ENCODE measurements at places on chromosomes 4 and X. TPM values are rescaled to one million over a fixed set of nuclear protein-coding genes. Genes with fewer than 3 reads are reported as not detected.

DNA sequence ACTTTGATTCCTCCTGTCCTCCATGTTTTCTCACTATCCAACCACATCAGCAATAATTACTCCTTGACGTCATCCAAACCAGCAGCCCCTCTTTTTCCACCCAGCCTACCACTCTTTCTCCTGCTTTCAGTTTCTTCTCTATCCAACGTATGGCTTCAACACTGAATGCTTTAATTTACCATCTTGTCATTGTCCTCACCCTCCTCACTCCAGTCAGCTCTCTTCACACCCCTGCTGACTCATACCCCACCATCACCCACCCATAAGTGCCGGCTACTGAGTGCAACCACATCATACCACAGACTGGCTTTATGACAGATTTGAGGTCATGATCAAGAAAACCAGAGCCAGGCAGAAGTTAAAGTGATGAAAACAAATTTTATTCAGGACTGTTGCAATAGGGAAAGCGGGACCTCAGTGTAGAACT, 9.8 kb upstream of the ANXA5 start:
- no peak for DNase-seq

- DNase-seq: no peak
Measured at GRCh38 chr4:168514249-168514852, 17.5 kb downstream of the PALLD start.

DNA sequence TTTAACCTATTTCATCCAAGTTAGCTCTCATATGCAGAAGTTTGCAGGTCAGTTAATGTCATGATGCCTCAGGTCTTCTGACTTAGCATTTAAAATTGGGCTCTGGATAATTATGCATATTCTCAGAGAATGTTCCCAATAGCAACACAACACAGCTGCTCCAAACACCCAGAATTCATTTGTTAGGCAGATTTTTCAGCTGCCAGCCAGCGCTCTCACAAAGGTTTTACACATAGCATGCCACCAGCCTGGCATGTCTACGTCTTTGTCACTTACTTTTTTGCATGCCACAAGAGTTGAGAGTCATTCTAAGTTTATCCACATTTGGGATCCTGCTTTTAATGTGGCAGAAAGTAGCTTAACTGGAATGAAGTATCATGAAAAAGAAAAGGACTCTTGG, 84.8 kb downstream of the LIMCH1 start:
- no peak for DNase-seq

GRCh38 chr4:48905363-48906015, 1.1 kb downstream of the OCIAD2 start:
- DNase-seq: no peak

DNA sequence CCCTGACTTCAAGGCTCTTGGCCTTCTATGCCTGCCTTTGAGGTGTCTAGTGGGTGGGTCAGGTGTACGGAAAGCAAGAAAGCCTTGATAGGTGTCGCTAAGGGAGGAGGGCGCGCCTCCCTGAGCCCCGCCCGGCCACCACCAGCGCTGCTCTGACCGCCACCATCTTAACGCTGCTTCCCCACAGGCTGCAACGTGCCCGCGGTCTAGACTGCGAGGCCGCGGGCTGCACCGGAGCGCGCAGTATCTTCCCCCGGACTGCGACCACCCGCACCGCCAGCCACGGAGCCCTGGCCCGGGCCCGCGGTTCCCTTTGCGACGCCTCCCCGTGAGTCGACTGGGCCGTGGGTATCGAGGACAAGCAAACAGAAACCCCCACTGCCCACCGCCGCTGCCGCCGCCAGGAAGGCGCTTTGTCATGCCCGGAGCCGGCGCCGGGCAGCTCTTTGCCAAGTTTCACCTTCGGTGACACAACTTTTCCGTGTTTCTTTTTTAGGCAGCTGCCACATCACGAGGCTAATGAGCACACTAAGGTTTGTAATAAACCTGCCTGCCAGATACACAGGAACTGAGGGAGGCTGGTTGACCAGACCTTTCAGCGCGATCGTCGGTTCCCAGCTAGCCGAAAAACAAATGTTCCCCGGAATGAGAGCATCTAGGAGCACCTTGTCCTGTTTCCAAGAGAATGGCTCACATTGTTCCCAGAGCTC, 335.8 kb upstream of the F9 start:
- DNase-seq: peak; percentile 24

- no peak for DNase-seq
Measured at GRCh38 chrX:44619039-44619438, 76.4 kb upstream of the FUNDC1 start.

The MAP3K15 gene
- not detected for total RNA-seq

The HMGB3 gene
- 9.8 TPM for total RNA-seq

GRCh38 chr4:140269369-140269768, 104.1 kb upstream of the SCOC start:
- no peak for DNase-seq

DNA sequence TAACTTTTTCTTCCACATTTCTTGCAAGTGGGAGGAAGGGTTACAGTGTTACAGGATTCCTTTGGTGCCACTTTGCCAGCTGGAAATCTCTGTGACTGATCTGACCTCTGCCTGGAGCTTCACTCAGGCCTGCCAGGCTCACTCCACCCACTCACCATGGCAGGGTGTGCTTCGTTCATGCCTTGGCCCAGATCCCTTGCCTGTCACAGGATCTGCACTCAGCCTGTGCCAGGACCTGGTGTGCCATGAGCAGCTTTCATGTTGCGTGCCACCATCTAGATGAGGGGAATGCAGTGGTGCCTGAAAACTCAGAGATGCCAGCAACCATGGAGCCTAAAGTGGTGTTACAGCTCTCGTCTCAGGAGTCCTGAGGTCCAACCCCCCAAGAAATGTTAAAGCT, 2596.4 kb downstream of the PCDH7 start:
- no peak for DNase-seq

The UGT2B10 gene
- total RNA-seq: 0.46 TPM

GRCh38 chrX:23908219-23909004, 606 bp downstream of the CXorf58 start:
- no peak for DNase-seq

DNA sequence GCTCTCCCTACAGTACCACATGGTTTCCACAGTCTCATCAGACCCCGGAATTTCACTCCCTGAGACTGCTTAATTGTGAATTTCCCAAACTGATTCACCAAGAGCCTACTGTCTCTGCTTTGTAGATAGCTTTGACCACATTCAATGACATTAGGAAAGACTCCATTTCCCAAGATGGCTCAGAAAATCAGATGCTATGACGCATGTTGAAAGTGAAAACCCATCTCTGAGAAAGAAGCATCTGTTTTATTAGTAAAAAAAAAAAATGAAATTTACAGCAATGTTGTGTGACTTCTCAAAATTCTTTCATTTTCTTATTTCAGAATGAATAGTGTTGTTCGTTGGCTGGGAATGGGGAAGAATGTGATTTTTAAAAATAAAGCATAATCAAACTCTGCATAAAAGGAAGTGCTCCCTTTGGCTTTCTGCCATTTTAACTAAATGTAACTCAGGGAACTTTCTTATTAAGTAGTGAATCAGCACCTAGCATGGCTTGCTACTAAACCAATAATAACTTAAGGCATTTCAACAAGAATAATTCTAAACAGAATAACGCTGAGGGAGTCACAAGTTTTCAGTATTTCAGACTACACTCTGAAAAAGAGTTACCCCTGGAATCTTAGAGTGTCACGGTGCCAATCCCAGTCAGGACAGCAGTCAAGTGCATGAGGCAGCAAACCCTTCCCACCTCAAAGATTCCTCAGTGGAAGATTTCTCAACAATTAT, 97.4 kb upstream of the MYOZ2 start:
- no peak for DNase-seq

- no peak for DNase-seq
Measured at GRCh38 chr4:118772767-118773428, 63.0 kb downstream of the SEC24D start.

DNA sequence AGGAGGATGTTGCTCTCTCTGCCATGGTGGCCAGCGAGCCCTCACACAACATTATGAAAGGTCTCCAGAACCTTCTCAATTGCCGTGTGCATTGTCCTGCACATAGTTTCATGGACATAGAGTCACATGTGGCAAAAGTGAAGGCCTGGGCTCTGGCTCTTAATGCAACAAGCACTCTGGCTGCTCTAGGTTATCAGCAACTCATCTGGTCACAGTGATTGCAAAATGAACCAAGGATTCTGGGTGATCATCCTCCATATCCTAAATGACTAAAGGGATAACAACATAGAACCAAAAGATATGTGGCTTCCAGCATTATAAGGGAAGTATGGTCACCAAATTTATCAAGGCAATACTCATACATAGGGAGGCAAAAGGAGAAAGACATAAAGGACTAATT, 175.2 kb downstream of the MGST2 start:
- no peak for DNase-seq

GRCh38 chr4:173253561-173253960, 80.6 kb downstream of the HMGB2 start:
- DNase-seq: no peak

DNA sequence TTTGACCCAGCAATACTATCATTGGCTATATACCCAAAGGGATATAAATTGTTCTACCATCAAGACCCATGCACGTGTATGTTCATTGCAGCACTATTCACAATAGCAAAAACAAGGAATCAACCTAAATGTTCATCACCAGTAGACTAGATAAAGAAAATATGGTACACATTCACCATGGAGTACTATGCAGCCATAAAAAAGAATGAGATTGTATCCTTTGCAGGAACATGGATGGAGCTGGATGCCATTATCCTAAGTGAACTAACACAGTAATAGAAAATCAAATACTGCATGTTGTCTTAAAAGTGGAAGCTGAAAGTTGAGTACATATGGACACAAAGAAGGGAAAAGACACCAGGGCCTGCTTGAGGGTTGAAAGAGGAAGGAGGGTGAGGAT, 803.1 kb upstream of the PCDH10 start:
- DNase-seq: no peak

The CA5B gene
- 7.0 TPM for total RNA-seq

DNA sequence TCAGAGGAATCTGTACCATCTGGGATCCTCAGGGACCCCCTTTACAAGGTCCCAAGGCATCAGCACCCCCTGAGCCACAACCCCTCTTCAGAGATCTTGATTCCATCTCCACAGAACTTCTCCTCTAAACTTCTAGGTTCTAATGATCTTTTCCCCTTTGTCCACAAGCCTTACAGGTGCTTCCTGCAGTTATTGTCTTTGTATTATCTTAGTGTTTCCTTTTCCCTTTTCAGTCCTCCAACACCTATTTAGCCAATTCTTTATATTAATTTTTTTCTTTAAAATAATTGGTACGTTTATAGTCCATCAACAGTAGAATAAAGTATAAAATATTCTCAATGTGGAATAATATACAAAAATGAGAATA, 35.2 kb upstream of the FAM241A start:
- DNase-seq: no peak

DNA sequence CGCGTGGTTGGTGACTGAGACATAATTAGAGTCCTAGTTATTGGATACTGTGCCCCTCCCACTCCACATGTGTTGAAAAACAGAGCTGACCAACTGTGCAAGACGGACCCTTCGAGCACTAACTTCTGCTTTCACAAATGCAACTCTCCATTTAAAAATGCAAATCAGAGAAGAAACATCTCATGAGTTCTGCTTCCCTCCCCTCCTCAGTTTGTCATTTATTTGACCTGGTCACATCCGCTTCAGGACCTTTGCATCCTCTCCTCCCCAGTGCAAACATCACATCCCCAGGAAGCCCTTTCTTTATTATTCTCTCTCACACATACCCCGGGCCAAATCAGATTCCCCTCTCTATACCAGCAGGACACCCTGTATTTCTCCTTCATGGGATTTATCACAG, 38.1 kb upstream of the NOCT start:
- no peak for DNase-seq

- no peak for DNase-seq
Measured at GRCh38 chrX:13763489-13763888, 28.9 kb downstream of the OFD1 start.

DNA sequence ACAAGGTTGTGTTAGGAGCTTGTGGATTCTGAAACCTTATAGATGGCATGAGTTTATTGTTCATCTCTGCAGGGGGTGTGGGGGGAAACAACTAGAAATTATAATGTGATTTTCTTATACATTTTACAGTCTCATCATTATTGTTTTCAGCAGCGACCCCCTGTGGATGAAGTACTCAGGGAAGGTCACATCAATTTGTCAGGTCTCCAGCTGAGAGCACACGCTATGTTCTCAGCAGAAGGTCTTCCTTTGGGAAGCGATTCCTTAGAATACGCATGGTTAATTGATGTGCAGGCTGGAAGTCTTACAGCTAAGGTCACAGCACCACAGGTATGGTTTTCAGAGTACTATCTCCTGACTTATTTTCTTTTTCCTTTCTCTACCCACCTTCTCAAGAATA, 72.2 kb downstream of the BLTP1 start:
- no peak for DNase-seq

DNA sequence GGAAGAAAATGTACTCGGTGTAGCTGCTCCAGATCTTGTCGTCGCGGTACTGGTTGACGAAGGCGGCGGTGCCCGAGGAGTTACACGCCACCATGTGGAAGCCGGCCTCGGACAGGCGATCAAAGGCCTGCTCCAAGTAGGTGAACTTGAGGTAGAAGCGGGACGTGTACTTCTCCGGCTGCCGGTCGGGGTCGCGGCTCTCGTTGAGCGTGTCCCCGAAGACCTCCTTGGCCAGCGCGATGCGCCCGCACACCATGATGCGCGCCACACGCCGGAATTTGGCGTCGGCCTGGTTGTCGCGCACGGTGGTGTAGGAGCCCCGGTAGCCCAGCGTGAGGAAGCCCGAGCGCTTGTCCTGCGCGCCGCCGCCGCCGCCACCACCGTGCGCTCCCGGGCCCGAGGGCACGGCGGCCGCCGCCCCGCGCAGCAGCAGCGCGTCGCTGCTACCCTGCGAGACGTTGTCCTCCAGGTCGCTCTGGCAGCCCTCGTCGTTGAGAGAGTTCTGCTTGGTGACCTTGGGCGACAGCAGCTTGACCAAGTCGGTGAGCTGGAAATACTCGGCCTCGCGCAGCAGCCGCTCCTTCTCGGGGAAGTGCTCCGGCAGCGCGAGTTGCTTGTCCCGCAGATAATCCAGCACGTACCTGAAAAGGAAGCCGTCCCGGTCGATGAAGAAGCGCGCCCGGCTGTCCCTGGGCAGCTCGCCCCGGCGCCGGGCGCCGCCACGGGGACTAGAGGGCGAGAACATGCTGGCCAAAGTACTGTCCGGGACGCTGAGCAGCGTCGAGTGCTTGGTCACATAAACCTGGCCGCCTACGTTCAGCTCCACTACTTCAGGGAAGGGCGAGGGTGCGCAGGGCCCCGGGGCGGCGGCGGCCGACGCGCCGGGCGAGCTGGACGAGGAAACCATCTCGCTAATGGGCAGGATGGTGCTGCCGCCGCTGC, 775 bp downstream of the KCTD8 start:
- peak; percentile 47 for DNase-seq

The HPSE gene
- 17.2 TPM for total RNA-seq
